ENCODE measurements at places on chromosomes 2 and 18.

DNA sequence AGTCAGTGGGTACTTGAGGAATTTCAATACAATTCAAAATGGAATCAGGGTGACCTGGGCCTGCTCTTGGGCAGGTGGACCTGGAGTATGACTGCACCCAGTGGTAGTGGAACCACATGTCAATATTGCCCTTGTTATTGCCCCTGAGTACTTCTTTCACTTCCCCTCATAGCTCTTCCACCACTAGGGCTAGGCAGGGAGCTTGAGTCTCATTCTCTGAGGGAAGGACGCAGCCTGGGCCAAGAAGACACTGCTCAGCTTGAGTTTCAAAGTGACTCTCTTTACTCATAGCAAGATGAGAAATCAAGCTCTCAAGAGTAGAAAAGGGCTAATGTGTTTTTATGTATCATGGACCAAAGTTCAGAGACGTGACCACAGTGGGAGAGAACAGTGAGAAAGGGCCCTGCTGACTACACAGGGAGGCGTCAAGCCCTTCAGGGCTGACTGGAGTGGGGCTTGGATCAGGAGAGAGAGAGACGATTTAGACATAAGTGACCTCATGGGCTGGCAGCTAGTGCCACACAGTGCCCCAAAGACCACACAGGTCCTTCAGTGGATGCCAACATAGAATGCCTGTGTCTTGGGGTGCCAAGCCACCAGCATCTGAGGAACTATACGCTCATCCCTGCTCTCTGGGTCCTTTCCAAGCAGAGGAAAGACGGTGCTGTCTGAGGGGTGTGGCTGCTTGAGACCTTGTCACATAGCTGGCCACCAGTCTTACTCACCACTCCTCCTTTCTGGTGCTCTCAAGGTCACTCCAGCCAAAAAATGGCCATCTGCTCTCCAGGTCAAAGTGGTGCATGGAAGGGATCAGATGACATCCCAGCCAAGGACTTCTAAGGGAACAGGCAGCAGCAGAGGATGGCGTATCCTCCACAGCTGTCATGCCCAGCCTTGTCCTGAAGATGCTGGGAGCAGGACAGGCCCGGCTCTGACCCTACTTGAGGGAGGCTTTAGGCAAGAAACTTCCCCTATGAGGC is 13.0 kb downstream of the PTMA start:
- DNase-seq = no peak

DNA sequence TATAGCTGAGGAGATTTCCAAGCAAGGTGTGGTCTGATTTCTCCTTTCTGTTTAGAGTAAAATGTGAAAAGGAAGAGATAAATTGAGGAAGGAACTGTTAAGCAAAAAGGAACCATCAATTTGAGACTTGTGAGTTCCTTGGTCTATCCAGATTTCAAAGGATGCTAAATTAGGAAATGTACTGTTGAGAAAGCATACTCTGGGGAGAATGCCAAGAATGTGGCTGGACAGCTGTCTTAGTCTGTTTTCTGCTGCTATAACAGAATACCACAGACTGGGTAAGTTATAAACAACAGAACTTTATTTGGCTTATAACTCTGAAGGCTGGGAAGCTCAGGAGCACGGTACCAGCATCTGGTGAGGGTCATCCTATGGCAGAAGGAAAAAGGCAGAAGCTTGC is 1097.2 kb downstream of the TDRD15 start:
- no peak for DNase-seq

- DNase-seq = peak; percentile 17
Measured at GRCh38 chr2:202149155-202149762, 76.2 kb downstream of the KIAA2012 start.

DNA sequence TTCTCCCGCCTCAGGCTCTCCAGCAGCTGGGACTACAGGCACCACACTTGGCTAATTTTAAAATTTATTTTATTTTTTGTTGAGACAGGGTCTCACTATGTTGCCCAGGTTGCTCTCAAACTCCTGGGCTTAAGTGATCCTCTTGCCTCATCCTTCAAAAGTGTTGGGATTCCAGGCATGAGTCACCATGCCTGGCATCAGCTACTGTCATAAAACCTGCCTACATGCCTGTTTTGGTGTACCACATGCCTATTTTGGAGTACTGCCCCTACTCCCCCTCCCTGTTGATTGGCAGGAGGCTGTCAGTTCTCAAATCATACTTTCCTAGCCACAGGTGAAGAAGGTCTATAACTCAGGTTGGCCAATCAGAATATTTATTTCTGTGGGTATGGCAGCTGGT is 64.0 kb downstream of the CHST9 start:
- DNase-seq = no peak

DNA sequence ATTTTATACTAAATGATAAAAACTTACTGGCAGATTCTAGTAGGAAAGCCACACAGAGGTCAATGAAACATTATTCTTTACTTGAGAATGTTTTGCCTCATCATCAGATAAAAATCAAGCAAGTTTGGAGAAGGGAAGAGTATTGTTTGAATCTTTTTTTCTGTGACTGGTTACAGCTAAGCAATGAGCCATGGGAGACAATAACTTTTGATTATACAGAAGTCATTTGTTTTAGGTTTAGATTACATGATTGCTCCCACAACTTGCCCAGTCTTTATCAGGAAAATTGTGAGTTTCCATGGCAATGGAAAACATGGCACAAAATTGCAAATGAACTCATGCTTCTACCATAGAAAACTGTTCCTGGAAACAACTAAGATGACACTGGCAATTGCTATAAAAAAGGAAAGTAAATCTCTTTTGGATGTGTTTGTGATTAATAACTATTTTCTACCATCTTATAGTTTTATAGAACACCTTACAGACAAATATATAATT is 476.8 kb downstream of the MBD2 start:
- no peak for DNase-seq

DNA sequence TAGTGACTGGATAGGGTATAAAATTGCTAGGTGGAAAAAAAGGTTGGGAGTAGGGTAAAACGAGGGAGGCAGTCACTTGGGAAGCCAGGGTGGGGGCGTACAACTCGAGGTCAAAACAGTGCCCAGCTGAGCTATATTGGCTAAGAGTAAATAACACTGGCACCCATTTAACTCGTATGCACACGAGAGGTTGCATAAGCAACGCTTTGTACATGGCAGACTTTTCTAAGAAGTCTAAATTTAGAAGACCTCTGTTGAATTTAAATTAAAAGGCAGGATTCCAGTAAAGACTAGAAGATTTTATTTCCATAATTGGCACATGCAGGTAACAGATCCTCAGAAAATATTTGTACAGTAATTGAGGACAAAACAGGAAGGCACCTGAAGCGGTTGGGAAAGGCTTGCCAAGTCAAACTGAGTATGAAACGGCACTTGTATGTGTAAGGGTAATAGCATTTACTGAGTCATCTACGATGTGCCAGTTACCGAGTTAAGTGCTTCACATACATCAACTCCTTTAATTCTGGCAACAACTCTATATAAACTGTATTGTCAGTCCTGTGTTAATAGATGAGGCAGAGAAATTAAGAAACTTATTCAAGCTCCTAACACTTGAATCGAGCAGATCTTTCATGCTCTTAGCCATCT is 1.4 kb upstream of the MALT1 start:
- no peak for DNase-seq

GRCh38 chr2:62511636-62512035 is 5.6 kb upstream of the TMEM17 start:
- DNase-seq = no peak

DNA sequence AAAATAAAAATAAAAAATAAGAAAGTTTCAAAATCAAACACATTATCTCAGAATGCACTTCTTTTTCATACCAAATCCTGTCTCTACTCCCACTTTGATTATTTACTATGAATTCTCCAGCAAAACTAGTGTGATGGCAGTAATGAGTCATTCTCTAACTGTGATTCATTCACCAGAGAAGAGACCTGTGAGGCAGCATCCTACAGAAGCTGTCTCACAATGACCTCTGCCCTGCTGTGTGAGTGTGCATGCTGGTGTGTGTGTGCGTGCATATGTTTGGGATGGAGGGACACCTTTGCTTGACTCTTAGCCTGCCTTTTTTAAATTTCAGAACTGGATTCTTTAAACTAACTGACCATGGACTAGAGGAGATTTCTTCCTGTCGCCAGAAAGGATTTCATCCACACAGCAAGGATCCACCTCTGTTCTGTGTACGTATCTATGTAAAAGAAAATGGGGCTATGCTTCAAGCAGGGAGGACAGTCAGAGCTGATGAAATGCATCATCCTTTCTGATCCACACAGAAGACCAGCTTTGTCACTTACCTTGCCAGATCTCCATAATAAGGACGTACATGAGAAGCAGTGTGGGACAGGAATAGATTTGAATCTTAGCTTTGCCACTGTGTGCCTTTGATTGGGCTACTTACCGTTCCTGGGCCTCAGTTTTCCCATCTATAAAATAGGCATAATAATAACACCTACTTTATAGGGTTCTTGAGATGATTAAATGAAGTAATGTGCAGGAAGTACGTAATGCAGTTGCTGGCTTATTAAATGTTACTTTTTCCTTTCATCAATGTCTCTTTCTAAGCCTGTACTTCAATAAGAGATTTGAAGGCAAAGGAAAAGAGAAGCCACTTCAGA is 31.2 kb downstream of the STAMBP start:
- DNase-seq = peak; percentile 87

DNA sequence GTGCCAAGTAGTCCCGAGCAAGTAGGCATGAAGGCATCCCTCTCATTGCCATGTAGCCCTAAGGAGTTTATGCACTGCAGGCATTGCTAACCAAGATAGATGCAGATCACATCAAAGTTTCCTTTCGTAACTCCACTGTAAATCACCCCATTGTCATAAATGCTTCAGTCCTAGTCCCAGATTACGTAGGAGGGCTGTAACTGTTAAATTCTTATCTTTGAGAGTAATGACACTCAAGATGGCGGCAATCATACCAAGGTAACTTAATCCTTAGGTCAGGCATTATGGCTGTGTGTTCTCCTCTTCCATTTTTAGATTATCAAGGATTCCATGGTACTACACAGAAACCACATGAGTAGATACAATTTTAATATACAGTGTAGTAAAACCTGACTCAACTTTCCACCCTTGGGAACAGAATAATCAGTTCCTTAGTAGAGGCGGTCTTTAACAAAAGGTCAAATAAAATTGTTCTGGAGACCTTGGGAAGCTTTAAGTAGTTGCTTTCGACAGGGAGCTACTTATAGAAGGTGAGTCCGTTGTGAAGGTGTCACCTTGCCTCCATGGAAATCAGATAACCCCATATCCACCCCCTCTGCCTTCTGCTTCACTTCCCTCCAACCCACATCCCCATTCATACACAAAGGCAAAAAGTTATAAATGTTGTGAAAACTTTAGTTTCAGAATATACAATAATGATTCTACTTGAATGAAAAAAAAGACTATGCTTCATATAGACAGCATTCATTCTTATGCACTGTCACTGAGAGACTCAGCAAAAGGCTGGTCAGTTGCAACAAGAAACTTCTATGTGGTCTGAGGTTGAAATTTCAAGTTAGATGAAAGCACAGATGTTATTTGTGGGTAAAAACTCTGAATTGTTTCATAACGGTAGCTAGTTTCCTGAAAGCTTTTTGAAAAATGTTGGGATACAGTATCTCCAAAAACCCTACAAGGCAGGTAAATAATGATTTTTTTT is 64.8 kb upstream of the GALNT5 start:
- no peak for DNase-seq

DNA sequence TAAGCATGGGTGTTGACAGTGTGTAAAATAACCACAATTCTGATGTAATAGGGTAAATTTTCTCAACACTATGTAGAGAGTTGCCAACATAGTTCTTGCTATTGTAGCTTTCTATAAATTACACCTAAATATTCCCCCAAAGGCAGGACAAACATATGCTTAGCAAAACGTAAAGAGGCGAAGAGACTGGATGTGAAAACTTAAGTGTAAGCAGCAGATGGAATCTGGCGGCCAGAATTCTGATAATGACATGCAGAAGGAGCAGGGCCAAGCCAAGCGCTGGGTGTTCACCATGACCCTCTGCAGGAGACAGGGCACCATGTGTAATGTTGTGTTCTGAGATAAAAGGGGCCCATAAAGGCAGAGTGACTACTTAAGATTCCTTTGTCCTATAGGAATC is 105.2 kb upstream of the ZNF521 start:
- DNase-seq = no peak

DNA sequence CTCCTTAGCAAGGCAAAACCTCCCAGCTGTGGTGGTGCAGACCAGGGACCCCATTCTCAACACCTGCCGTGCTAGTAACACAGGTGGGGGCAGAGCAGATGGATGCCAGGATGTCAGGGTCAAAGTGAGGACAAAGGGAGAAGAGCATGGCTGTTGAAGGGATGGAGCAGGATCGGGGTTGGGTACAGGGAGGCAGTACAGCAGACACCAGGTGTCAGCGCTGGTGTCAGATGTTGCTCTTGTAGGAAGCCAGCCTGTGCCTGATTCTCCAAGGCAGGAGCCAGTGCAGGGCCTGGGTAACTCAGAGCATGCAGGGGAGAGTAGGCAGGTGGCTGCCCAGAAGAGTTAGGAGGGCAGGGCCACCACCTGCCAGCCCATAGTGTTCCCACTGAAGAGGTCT is 222.1 kb upstream of the SPRED2 start:
- DNase-seq = no peak

- DNase-seq = peak; percentile 83
Measured at GRCh38 chr18:3454365-3455089, 4.6 kb downstream of the TGIF1 start.

- DNase-seq = no peak
Measured at GRCh38 chr2:183408562-183408961, 284.3 kb downstream of the NUP35 start.

DNA sequence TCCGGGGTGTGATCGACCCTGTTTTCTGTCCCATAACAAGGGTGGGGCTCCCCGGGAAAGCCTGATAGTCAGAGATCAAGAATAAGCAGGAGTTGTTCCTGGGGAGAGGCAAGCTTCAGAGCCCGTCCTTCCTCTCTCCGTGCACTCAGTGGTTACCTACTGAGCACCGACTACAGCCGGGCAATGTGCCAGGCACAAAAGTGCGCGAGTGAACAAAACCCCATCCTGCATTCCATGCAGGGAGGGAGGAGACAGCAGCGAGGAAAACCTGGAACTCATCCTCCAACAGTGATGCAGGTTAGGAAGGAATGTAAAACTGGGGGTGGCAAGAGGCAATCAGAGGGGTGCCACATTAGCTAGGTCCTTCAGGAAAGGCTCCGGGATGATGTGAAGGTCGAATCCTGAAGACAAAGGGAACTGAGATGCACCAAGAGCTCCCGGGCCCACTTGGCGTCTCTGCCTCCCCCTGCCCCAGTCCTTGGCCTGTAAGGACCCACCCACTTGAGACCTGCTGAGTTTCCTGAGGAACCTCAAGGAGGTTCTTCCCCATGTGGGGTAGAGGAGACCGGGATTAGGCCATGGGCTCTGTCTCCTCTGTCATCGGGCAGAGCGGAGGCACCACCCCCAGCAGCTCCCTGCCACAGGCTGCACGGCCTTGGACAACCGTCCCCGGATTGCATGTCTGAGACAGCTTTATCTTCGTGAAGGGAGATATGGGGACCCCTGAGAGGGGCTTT is 198.2 kb downstream of the NDUFA10 start:
- no peak for DNase-seq

DNA sequence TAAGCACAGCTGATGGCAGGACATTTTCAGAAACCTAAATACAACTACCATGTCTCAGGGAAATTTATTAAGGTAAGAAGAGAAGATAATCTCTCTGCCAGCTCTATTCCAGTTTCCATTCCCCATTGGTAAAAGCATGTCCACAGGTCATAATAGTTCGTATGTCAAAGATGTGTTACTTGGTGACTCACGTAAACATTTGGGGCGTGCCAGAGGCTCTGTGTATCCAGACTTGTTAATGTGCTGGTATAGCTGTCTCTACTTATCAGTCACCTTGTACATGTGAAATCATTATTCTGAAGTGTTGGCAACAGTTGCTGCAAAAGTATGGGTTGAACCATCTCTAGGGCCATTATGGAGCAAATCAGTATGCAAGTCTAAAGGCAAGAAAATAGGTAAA is 1345.1 kb downstream of the SUCLG1 start:
- no peak for DNase-seq

GRCh38 chr2:157587576-157587975 is 41.1 kb downstream of the ACVR1C start:
- DNase-seq = no peak

All from cardiac fibroblast (primary cell).